ENCODE measurements at places on chromosomes 16 and 17.
A peak's percentile ranks its signal among the peaks of the same experiment; 100 is the strongest.

- no peak for DNase-seq
Observed at GRCh38 chr16:31696968-31697743, 169.5 kb downstream of the AHSP start.

DNA sequence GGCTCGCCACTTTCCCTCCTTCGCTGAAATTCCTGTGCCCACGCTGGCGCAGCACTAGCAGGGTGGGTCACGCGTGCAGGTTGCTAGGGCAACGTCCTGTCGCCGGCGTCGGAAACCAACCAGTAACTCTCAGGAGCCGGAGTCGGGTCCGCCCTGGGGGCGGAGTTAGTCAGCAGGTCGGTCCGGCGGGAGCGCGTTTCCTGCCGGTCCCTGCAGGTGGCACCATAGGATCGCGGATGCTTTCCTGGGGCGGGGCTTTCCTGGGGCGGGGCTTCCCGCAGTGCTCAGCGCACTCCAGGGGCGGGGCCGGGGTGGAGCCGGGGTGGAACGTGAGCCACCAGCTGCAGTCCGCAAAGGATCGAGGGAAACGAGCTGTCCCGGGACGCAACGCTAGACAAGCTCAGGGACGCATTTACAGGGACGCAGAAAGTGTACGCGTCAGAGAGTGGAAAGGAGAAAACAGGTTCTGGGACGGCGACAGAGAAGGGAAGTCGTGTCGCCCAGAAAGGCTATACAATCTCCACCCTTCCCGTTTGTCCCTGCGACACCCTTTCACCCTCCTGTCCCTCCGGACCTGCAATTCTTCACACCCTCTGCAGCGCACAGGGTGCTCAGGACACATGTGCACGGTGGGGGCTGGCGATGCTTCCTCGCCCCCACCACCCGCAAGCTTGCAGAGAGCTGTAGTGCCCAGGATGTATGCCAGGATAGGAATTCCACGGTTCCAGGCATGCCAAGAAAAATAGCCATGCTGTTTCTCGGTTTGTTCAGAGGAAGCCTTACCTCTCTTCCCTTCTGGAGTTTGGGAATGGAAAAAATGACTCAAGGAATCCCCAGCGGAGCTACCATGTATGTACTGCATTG, 12.3 kb downstream of the COPZ2 start:
- DNase-seq: peak; percentile 94

DNA sequence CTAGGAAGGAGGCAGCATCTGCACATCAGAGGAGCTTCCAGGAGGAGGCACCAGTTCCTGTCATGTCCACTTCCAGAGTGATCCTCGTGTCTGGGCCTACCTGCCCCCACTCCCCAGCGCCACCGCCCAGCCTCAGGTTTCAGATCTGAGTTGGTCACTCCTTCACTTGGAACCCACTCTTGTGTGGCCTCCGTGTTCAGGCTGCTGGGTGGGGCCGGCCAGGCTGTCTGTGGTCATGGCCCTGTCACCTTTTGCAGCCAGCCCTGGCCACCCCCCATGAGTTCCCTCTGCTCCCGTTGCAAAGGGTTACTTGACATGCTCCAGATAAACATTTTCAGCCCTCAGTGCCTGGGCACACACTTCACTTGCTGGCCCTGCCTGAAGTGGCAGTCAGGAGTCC, 26.6 kb upstream of the SPPL2C start:
- no peak for DNase-seq

GRCh38 chr16:73213732-73214455, 166.0 kb upstream of the ZFHX3 start:
- DNase-seq: no peak

DNA sequence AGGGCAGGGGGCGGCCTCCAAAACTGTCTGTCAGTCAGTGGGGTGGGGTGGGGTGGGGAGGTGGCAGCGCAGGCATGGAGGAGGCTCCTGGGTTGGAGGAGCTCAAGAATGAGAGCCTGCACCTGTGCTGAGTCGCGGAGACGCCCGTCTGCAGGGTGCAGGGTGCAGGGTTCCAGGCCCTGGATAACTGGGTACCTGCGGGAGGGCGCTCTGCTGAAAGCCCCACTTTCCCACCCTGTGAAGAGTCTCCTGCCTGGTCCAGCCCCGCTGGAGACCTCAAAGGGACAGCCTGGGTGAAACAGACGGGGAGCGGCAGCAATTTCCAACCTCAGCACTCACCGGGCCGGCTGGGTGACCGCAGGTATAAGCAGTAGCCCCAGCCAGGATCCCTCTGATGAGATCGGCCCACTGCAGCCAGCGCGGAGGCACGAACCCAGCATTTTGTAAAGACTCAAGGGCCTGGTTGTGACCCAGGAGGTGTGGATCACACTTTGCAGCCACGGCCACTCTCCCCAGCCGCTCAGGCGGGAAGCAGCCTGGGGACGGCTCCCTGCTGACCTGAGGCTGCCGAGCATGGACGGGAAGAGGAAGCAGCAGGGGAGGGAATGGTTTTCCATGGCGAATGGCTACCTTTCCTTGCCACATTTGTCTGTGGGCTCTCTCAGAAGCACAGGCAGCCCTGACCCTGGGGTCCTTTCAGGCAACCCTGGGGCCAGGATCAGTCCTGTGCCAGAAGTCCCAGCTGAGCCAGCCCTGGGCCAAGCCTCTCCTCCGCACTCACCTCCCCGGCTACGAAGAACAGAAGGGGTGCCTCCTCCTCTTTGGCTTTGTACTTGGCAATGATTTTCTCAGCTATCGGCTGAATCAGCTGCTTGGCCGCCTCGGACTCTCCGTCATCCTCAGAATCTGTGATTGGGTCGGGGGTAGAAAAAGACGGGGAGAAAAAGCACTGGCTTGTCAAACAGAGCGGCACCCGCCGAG, 21.0 kb downstream of the MRM3 start:
- DNase-seq: no peak

DNA sequence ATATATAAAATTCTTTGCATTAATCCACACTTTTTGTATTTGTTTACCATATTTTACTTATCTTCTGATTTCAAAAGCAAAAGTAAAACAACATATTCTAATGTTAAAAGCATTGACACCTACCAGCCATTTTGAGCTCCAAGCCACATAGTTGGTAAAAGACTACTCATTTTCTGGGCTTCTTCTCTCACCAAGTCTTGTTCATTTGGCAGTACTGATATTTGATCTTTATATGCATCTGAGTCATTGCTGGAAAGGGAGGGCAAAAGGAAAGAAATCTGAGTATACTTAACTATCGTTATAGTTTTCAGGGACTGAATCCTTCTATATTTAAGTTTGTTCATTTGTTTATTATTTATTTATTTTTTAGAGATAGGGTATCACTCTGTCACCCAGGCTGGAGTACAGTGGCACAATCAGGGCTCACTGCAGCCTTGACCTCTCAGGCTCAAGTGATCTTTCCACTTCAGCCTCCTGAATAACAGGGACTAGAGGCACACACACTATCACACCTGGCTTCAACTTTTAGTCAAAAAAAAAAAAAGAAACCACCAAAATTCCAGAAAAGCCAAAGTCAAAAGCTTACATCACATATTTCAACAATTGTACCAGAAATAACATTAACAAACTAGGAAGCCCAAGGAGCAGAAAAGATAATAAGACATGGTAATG, 121.0 kb upstream of the TOB1 start:
- no peak for DNase-seq

GRCh38 chr16:69031877-69032301, 73.6 kb upstream of the HAS3 start:
- DNase-seq: no peak

DNA sequence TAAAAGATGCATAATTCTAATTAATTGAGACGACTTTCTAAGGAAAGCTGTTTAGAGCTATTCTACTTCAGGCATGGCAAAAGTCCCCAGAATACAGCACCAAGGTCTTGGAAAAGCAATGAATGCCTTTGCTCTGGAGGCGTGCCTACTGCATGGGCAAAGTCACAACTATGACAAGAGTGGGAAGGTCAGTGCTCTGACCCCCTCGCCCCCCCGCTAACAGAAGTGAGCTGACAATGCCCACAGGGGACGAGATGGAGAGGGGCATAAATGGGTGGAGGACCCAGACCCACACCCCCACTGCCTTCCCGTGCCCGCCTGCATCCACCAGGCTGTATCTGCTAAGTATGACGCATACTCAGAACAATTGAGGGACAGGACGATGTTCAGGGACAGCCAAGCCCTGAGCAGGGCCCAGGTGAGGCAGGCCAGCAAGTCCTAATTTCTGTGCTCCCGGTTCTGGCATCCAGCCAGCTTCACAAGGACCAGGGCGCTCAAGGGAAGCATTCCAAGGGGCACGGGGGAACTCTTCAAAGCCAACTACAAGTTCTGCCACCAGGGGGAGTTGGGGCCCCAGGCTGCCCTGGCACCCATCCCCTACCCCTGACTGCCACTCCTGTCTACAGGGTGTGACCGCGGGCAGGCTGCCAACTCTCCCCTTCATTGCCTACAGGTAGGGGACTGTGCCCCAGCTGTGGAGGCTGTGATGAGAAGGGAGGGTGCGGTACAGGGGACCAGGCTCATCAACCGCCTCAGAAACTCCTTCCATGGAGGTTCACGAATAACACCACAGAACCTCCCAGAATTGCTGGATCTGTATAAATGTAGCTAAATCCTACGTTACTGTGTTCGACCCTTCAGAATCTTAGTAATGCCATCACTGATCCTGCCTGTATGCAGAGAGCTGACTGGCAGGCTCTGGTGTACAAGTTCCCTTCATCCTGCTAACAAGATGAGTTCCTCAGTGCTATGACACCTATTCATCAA, 20.8 kb downstream of the NPRL3 start:
- peak; percentile 37 for DNase-seq

DNA sequence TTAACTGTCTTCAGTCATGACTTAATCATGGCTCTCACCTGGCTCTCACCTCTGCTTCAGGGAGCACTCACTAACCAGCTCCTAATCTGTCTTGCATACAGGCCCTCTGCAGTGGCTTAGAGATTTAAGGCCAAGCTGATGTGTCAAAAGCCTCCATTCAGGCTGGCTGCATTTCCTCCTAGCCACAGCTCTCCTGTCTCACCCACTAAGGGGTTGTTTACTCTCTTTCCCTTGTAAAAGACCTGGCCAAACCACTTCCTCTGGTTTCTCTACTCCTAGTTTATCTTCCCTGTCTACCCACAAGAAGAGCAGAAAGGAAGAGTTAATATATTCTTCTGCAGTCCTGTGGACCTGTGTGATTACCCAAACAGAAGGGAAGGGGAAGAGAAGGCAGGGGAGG, 9.3 kb upstream of the ASIC2 start:
- no peak for DNase-seq

DNA sequence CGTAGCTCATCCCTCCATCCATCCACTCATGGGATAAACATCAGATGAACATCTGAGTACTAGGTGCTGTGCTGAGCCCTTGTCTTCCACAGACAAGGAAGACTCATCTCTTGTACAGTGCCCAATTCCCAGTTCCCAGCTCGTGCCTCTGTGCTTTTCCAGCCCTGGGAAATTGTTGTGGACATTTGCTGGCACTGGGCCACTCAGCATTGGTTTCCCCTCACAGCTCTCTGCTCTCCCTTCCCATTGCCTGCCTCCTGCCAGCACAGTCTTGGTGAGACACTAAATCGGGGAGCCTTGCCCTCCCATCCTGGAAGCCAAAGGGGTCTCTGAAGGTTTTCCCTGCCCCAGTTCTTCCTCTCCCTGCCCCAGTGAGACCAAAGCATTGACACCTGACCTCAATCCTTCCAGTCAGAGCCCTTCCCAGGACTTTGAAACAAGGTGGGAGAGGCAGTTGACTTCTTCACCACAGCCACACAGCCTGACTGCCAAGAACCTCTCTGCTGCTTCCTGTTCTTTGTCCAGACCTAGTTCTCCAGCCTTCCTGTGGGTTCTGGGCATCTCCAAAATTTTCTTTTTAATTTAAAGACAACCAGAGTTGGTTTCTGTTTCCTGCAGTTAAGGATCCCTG, 50.2 kb downstream of the WSB1 start:
- no peak for DNase-seq

DNA sequence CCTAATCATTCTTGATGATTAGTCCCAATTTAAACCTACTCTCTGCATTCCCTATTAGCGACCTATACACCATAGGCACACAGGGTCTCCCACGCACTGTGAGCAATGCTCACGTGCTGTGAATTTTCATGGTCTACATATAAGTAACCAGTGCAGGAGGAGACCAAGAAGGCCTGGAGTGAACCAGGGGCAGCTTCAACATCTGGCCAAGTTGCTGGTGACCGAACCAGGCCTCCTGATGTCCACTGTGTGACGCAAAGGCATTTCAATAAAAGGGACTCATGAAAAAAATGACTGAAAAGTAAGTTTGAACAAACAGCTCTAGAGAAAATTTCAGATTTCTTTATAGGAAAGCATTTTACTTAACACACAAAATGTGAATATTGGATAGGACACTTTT, 107.0 kb downstream of the ZFHX3 start:
- no peak for DNase-seq

GRCh38 chr17:67289181-67289876, 44.3 kb upstream of the HELZ start:
- DNase-seq: no peak

GRCh38 chr17:50043290-50044148, 12.4 kb upstream of the ITGA3 start:
- DNase-seq: no peak

DNA sequence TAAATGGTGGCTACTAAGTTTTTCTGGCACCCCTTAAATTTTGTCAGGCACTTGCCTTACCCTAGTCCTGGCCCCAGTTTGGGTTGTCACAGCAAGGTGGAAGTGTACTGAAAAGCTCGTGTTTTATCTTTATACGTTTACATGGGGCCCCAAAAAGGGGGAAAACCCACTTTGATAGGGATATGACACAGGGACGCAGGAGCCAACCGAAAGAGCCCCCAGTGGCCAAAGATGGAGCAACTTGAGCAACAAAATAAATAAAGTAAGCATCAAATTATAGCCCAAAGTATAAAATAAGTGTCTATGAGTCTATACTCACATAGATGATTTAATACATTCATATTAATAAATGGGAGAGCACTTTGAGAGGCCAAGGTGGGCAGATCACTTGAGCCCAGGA, 5.0 kb upstream of the CETP start:
- DNase-seq: no peak

GRCh38 chr17:66373944-66374817, 71.8 kb downstream of the PRKCA start:
- peak; percentile 7 for DNase-seq

DNA sequence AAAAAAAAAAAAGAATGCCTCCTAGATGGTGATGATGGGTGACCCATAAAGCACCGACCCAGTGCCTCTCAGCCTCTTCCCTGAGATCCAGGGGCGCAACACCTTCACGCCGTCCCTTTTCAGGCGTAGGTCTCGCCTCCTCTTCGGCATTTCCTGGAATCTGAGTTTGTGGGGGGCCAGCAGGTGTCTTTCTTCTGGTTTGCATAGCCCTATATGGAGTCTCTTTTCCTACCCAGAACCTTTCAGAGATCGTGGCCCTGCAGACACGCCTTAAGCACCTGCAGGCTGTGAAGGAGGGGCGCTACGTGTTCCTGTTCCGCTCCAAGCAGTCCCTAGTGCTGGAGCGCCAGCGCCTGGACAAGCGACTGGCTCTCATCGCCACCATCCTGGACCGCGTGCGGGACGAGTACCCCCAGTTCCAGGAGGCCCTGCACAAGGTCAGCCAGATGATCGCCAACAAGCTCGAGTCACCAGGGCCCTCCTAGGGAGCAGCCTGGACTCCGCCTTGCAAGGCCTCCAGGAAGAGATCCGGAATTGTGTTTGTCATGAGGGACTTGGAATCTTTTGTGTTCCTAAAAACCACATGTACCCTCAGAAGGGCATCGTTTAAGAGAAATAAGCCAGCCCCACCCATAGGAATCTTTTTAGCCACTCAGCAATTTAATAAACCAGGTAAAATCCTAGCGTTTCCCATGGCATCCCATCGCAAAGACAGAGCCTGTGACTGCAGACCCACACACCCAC, 1.9 kb upstream of the GAA start:
- DNase-seq: no peak

GRCh38 chr16:70651524-70651923, 5.2 kb downstream of the IL34 start:
- DNase-seq: no peak

- no peak for DNase-seq
Observed at GRCh38 chr17:68456339-68457167, 743 bp downstream of the WIPI1 start.

Measured in stimulated activated CD8-positive, alpha-beta memory T cell treated with anti-CD3 and anti-CD28 coated beads, Interleukin-12 subunit alpha, Interleukin-12 subunit beta, amount 100 ng/mL, for 4 hours (primary cell).